Anterior cingulate cortex (tissue), 58 donors: ENCODE measurements at places on chromosomes 6 and 20.

- DNase-seq, result no peak
Measured at GRCh38 chr6:127111526-127111925, 6.9 kb upstream of the RSPO3 start.

- DNase-seq, result no peak
Measured at GRCh38 chr6:136347847-136348246, 58.2 kb upstream of the BCLAF1 start.

- DNase-seq, result peak; percentile 71
Measured at GRCh38 chr20:34579191-34579978, 20.9 kb downstream of the MAP1LC3A start.

- no peak for DNase-seq
Measured at GRCh38 chr6:143863771-143864170, 503 bp upstream of the ZC2HC1B start.

- no peak for DNase-seq
Measured at GRCh38 chr6:85493389-85493788, 43.5 kb downstream of the NT5E start.

DNA sequence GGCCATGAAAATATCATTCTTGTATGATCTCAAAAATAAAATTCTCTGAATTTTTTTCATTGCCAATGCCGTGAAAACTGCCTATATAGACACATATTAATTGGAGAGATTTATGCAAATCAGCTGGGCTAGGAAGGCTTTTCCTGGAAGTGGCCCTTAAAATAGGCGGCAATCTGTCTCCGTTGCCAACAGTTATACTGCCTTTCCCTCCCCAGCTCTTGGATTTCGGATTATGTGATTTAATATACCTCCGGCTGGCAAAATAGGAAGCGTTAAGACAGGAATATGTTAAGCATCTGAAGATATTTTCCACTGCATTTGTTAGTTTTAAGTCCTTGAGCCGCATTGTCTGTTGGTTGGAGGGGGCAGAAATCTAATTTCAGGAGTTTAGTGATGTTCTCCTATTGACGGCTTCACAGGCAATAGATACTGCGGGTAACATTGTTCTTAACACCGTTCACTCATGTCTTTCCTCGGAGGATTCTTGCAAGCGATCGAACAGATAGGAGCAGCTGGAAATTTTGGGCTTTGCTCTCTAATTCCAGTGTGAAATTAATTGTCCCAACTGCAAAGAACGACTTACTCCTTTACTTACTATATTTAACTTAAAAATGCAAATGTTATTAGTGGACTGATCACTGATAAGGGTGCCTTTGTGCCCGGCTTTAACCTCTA is 113.3 kb downstream of the LINC00237 start:
- no peak for DNase-seq

GRCh38 chr6:164108869-164109769 is 694.6 kb downstream of the QKI start:
- DNase-seq, result no peak

DNA sequence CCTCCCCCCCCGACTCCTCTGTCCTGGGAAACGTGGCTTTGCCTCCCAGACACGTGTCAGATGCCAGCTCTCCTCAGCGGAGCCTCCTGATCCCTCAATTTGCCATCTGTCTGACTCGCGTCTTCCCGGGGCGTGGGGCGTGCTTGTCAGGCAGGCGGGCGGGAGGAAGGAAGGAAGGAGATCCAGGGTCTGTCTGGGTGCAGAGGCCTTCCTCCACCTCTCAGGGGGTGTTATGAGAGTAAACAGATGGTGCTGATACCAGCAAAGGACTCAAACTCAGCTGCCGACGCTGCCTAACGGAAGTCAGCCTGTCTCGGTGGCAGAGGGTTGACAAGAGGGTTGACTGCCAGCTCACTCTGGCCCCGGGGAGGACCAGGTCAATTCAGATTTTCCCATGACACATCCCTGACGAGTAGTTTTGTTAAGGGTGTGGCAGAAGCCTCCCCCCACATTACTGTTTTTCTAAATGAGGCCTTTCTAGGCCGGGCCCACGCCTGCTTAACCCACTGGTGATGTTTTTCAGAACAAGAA is 17.0 kb downstream of the UQCC2 start:
- DNase-seq, result no peak

DNA sequence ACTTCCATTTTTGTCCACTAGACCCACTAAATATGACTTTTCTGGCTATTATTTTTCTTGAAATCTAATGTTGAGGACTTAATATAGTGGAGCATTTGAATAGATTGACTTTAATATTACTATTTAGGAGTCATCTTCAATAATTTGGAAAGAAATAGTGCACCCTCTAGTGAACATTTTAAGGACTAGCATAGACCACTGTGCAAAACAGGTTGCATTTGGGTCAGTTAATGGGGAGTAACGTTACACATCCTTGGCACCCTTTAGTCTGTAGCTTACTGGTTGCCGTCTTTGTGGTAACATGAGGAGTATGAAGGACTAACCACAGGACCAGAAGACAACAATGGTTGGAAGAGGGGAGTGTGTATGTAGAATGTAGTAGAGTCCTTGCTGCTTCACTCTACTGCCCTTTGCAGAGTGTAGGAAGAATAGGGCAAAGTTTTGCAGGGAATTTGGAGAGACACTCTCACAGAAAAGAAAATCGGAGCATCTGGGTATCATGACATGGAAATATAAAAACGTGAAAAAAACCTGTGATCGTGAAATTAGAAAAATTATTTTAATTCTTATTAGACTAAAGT is 25.2 kb downstream of the RFPL4B start:
- no peak for DNase-seq

GRCh38 chr6:166671434-166672081 is 44.5 kb upstream of the RPS6KA2 start:
- DNase-seq, result no peak

DNA sequence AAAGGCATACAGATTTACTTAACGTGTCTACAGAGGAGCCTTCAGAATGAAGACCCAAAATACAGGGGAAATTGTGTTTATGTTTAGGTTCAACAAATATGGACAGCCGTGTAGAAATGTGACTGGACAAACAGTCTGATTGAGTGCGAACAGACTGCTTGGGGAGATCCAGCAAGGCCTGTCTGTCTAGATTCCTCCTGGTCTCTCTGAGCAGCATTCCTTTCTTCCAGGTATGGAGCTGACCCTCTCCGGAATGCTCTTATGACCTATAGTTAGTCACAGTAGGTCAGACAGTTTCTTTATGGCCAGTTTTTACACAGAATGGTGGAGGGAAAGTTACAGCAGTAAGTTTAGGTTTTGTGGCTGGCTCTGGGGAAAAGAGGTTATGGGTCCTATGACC is 9.0 kb downstream of the RIN2 start:
- DNase-seq, result no peak

- DNase-seq, result no peak
Measured at GRCh38 chr6:30009113-30009512, 52.0 kb upstream of the POLR1H start.

GRCh38 chr6:25963426-25964123 is 973 bp downstream of the TRIM38 start:
- DNase-seq, result no peak

DNA sequence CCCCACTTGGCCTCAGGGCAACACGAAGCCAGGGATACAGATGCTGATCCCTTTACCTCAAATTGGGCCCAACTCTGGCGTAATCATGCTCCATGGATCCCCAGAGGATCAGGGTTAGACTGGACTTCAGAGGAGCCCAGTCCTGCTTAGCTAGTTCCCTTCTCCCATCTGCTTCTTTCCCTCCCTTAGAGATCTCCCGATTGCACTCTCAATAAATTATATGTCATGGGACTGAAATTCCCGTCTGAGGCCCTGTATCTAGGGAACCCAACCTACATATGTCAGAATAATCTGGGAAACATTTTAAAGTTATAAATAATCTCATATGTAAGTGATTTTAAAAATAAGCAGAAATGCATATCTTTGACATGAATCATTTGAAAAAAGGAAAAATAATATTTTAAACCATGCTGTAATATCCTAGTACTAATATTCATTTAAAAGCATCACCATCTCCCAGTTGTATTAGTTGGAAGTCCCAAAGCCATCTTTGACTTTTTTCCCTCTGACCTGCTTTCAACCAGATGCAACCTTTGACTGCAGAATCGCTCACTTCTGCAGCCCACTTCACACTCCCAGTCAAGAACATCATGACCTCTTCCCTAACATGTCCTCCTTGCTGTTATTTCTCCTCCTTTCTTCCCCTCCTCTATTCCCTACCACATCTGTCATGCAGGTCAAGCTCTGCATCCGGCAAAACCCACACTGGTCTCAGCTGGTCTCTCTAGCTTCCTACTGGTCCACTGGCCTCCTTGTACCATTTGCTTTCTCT is 393.6 kb downstream of the BTBD3 start:
- no peak for DNase-seq

DNA sequence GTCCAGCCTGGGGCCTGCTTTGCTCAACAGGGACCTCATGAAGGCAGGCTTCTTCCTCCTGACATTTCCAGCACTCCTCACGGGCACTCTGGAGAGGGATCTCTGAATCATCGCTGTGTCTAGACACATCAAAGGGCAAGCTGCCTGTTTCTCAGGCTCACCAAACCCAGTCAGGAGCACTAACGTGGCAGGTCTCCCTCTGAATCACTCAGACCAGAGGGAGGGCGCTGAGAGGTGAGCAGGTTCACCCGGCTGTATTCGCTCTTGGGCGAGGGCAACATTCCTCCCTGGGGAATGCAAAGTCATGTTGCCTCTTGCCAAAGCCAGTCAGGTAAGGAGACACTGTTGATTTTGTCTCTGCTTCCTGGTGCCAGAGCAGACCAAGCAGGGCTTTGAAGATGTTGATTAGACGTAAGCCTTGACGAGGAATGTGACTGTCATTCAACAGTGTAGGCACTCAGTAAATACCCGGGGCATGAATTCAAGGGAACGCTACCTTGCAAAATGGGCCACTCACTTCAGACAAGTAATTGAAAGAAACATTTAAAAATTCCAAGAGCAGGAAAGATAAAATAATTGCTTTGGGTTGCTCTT is 50.1 kb downstream of the CYP24A1 start:
- DNase-seq, result no peak

- DNase-seq, result no peak
Measured at GRCh38 chr6:35503534-35503933, 6.7 kb upstream of the TEAD3 start.

GRCh38 chr6:41093729-41094128 is 21.0 kb downstream of the NFYA start:
- no peak for DNase-seq

GRCh38 chr6:4698901-4699659 is 77.1 kb upstream of the CDYL start:
- DNase-seq, result no peak

- DNase-seq, result no peak
Measured at GRCh38 chr6:147833607-147834006, 325.1 kb downstream of the SAMD5 start.

GRCh38 chr6:41691426-41692079 is 43.9 kb downstream of the TFEB start:
- DNase-seq, result no peak

GRCh38 chr6:33071569-33071968 is 1.9 kb downstream of the HLA-DPA1 start:
- no peak for DNase-seq

GRCh38 chr6:52958546-52959255 is 36.4 kb downstream of the GSTA4 start:
- DNase-seq, result no peak

GRCh38 chr20:38806855-38807655 is 1.6 kb downstream of the PPP1R16B start:
- peak; percentile 36 for DNase-seq

DNA sequence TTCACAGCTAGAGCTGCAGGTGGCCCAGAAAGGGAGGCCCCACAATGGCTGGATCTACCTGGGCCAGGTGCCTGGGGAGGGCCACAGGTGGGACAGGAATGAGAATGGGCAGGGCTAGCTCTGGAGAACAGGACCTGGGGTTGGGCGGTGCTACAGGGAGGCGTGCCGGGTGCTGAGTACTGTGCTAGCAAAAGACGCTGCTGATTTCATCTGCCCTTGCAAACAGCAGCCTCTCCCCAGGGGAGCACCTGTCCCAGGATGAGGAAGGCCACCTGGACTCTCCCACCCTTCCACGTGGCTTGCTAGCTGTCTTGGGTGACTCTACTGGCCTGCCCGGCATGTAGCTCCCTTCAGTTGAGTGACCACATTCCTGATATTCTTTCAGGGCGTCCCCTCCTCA is 6.6 kb upstream of the YTHDF1 start:
- DNase-seq, result no peak

GRCh38 chr20:63098195-63098810 is 91.5 kb upstream of the BHLHE23 start:
- no peak for DNase-seq

DNA sequence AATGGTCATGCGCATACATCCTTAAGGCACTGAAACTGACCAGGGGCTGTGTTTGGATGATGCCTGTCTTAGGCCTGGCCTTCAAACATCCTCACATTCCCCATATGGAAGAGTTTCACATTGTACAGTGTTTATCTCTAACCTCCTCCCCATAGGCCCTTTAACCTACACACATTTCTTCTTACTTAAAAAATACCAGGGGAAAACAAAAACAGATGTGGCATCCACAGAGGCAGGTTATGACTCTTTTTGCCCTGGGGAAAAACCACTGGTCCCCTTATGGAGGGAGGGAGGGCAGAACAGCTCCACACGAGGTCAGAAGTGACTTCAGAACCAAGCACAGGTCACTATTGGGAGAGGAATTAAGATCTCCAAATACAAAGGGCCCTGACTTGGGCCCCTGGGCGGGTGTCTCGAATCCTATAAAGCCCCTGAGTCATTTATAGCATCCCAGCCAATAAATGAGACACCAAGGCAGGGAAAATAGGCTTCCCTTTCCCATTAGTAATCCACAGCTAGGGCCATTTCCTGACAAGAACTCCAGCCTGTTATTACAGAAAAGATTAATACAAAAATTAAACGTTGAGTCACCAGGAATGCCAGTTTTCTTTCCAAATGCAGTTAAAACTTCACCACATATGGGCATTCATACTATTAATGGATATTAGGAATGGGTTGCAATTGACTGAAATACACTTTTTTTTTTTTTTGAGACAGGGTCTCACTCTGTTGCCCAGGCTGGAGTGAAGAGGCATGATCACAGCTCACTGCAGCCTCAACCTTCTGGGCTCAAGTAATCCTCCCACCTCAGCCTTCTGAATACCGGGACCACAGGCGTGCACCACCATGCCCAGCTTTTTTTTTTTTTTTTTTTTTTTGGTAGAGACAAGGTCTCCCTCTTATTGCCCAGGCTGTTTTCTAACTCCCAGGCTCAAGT is 107.2 kb downstream of the ATP9A start:
- no peak for DNase-seq
